ENCODE measurements at places on chromosomes 3 and 15.

DNA sequence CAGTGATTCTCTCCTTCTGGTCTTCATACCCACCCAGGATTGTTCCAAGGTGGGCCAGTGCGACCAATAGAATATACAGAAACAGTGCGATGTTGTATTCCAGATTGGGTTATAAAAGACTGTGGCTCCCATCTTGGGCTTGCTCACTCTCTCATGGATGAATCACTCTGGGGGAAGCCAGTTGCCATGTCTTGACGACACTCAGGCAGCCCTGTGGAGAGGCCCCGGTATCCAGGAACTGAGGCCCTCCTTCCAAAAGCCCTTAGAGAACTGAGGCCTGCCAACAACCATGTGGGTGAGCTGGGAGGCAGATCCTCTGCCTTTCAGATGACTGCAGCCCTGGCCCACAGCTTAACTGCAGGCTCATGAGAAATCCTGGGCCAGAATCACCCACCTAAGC lies 57.2 kb downstream of the SH3GL3 start:
- DNase-seq: no peak

DNA sequence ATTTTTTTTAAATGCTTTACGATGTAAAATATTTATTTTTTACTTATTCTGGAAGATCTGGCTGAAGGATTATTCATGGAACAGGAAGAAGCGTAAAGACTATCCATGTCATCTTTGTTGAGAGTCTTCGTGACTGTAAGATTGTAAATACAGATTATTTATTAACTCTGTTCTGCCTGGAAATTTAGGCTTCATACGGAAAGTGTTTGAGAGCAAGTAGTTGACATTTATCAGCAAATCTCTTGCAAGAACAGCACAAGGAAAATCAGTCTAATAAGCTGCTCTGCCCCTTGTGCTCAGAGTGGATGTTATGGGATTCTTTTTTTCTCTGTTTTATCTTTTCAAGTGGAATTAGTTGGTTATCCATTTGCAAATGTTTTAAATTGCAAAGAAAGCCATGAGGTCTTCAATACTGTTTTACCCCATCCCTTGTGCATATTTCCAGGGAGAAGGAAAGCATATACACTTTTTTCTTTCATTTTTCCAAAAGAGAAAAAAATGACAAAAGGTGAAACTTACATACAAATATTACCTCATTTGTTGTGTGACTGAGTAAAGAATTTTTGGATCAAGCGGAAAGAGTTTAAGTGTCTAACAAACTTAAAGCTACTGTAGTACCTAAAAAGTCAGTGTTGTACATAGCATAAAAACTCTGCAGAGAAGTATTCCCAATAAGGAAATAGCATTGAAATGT lies 15.6 kb downstream of the THBS1 start:
- DNase-seq: no peak

- no peak for DNase-seq
Measured at GRCh38 chr15:29800491-29801366, 21.5 kb downstream of the TJP1 start.

DNA sequence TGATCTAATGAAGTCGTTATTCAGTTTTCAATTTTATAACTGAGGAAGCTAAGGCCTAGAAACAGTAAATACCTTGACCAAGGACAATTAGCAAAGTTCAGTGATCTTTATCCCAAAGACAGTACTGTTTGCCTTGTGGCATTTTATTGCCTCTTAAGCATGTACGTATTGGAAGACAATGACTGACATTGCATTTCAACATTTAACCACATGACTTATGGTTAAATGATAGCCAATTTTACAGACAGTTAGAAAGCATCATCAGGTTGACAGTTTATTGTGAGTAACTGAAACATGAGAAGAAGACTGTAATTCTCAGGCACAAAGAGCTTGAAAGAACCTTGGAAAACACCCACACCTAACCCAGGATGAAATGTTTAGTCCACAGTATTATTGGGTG lies 390.8 kb upstream of the ZNF385D start:
- DNase-seq: no peak

- DNase-seq: no peak
Measured at GRCh38 chr15:87576486-87577176, 679.9 kb downstream of the NTRK3 start.

- DNase-seq: no peak
Measured at GRCh38 chr3:2036076-2036475, 62.6 kb upstream of the CNTN4 start.

- DNase-seq: no peak
Measured at GRCh38 chr3:70992131-70992530, 591.4 kb downstream of the FOXP1 start.

DNA sequence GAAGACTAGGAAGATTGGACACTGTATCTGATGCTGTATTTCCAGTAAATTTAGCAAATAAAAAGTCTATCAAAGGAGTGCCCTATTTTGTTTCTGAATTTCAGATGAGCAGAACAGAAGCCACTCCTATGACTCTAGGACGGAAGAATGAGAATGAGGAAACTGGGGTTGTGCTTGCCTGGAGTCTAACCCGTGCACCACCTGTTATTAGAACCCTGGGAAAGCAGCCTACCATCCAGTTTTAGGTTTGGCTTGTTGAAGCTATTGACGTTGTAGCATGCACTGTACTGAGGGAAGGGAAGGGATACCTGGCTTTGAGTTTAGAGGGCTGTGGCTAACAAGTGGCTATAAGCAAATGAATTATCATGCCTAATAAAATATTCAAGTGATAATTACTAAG lies 318.5 kb downstream of the SLC9A9 start:
- DNase-seq: no peak

- DNase-seq: no peak
Measured at GRCh38 chr3:132445817-132446216, 28.5 kb downstream of the DNAJC13 start.

- DNase-seq: no peak
Measured at GRCh38 chr3:172397716-172398405, 50.4 kb downstream of the GHSR start.

DNA sequence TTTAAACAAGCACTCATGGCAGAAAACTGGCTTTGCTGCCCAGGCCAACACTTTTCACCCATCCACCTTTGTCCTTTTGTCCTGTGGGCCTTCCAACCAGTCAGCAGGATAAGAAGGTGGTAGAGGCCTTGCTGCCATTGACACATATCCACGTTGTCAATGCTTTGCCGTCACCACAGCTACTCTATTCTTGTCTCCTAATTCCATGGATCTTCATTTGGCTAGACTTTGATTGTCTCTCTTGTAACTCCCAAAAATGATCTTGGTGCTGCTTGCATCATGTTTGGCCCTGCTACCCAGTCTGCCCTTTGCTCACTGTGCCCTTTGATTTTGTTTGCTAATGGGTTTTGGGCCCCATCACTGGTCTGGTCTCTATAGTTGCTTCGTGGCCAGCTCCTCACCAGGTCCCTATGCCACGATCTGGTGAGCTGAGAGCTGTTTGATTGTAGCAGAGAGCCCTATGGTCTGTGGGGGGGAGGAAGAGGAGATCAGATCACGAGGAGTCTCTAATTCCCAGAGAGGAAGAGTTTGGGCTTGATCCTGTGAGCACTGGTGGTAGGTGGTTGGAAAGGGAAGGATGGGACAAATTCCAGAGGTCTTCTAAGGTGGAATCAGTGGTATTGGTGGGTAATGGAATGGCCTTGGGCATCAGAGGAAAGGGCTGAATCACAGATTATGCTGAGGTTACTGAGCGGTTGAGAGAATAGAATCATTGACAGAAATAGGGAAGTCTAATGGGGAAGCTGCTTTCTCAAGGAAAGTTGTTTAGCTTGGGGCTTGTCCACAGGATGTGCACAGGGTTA lies 40.3 kb downstream of the ABHD2 start:
- DNase-seq: no peak

Measured in breast epithelium (tissue), 4 donors.